ENCODE measurements at places on chromosomes 2 and 18.

DNA sequence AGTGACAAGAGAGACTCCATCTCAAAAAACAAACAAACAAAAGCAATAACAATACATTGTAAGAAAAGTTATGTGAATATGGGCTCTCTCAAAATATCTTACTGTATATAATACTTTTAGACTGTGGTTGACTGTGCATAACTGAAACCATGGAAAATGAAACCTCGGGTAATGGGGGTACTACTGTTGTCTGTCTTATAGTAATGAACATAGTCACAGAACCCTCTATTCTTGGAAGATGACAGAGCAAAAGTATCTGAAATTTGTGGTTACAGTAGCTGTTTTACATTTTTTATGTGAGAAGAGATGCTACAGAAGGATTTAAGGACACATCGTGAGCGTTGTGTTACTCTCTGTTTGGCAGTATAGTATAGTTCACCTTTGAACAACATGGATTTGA is 60.5 kb downstream of the MAP4K4 start:
- DNase-seq, result no peak

DNA sequence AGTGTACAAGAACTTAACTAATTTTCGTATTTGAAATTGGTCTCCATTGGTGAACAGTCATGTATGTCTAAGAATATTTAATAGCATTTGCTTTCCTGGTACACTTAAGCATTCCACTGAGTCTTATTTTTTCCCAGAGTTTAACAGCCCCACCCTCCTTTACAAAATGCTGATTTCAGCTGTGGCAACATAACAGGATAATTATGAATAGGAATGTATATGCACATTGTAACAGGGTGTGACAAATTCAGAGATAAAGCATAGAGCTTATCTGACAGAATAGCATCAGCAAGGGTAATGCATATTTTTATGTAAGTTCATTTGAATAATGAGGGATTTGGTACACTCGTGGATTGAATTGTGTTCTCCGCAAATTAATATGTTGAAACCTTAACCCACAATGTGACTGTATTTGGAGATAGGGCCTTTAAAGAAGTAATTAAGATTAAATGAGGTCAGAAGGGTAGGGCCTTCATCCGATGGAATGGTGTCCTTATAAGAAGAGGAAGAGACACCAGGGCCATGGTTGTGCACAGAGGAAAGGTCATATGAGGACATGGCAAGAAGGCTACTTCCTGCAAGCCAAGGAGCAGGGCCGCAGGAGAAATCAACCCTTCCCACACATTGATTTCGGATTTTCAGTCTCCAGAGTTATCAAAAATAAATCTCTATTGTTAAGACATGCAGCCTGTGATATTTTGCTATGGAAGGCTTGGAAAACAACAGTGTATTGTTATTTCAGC is 439.7 kb upstream of the CDH20 start:
- DNase-seq, result no peak

- DNase-seq, result no peak
Measured at GRCh38 chr18:49481317-49481716, 5.7 kb downstream of the C18orf32 start.

DNA sequence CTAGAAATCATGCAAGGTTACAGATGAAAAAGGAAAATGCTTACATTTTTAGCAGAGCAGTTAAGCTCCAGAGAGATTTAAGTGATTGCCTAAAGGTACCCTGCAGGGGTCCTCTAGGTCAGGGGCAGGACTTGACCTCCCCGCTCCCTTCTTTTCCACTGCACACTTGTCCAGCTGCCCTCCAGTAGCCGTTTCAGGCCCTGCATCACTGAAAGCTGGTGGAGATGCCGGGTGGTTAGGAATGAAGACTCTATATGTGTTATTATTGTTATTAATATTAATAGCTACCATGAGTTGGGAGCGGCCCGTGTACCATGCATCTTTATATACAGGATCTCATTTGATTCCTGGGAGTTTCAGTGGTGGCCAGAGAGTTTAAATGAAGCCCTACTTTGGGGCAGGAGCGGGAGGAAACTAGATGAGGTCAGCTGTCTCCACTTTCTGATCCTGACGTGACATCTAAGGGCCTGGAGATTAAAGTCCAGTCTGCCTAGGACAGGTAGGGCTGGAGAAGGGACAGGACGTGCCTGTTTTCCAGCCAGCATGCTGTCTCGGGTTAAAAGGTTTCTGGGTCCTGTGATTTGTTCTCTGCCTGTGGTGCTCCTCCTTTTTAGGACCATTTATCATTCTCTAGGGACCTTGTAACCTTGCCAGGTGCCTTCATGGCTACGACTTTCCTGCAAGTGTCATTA is 2.1 kb downstream of the TMEM37 start:
- no peak for DNase-seq

DNA sequence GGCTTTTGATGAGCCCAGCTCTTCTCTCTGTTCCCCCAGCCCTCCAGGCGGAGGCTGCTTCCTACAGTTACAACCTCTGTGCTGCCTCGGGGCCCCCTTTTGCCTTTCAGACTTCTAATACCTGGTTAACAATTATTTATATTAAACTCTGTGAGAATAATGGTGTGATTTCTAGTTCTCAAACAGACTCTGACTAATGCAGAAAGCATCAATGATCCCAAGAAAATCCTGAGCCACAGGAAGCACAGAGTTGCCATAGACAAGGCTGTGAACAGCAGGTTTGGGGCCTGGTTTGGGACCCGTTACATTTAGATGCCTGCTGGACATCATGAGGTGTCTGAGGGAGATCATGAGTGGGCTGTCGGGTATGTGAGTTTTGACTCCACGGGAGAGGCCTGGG is 37.4 kb upstream of the MYO3B start:
- no peak for DNase-seq

DNA sequence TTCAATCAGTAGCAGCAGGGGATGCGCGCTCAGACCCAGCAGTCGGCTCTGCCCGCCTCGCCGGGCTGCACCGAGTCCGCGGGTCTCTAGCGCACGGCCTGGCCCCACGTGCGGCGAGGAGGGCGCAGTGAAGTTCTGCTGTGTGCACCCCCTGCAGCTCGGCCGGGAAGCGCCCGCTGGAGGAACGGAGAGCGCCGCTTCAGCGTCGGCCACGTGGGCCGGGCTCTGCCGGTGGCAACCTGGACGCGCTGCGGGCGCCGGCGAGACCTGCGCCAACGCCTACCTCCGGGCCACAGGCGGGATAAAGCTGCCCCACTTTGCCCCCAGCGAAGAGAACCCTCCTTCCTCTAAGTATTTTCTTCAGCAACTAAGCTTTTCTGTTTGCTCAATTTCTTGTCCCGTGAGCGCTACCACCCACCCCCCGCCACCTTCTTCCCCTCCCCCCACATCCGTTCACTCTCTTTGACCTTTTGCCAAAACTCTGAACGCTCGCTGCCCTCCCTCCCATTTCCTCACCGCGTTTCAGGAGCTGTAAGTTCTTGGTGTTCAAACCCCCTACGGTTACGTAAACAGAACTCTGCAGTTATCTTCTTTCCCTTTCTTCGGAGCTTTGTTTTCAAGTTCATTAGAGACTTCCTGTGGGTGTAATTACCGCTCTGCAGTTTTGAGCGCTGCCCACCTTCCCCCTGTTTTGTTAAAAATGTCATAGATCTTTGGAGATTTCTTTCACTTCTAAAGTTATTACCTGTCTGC is 42.6 kb upstream of the EDAR start:
- DNase-seq, result no peak

DNA sequence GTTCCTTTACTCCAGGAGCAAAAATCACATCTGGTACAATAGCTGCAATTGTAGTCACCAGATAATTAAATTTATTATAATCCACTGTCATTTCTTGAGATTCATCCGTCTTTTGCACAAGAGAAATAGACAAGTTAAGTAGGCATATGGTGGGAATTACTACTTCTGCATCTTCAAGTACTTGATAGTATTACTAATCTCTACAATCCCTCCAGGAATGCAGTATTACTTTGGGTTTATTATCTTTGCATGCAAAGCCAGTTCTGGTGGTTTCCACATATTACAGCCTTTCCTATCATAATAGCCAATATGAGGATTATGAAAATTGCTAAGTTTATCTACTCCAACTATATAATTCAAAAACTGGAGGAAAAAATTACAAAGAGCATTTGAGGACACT is 254.1 kb downstream of the IKZF2 start:
- DNase-seq, result no peak
